GM12878 (cell line): ENCODE measurements at places on chromosomes 12 and 14. TPM values are rescaled to one million over a fixed set of nuclear protein-coding genes. Genes with fewer than 3 reads are reported as not detected.
A peak's percentile ranks its signal among the peaks of the same experiment; 100 is the strongest.

DNA sequence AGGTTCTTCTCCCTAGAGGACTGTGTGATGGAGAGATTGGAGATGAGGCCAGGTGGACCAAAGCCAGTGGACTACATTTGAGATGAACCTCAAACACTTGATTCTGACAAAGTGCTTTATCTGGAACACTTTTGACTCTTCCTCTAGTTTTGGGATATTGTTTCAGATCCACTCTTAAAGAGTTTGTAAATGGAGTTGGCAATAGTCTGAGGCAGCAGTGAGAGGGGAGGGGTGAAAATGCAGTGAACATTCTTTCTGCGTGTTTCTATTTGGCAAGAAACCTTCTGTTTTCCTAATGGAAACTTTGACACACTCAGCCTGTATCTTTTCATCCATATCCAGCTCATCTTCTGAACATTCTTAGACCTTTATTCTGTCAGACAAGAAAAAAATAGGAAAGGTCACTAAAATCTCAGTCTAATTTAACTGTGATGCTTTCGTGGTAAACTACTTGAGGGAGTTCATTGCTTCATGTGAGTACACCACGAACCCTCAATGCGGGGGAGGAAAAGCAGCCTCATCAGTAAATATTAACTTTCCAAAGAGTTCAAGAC lies 57.4 kb upstream of the KCNJ8 start:
- no peaks in the 10 kb centered on the region for H3K4me1 ChIP-seq
- H3K36me3 ChIP-seq = no peaks in the 10 kb centered on the region

Gene JDP2
- total RNA-seq = 16.0 and 16.4 TPM in 2 replicates

Gene IL23A
- 4.3 and 4.7 TPM in 2 replicates for total RNA-seq

GRCh38 chr14:104664588-104664987 lies 24.8 kb upstream of the INF2 start:
- no peaks in the 10 kb centered on the region for H3K36me3 ChIP-seq
- H3K27ac ChIP-seq = no peak overlapping the region
- DNase-seq = no peak
- peaks cover 30% of the 10 kb centered on the region for H3K4me1 ChIP-seq
- H3K4me3 ChIP-seq = no peak overlapping the region

DNA sequence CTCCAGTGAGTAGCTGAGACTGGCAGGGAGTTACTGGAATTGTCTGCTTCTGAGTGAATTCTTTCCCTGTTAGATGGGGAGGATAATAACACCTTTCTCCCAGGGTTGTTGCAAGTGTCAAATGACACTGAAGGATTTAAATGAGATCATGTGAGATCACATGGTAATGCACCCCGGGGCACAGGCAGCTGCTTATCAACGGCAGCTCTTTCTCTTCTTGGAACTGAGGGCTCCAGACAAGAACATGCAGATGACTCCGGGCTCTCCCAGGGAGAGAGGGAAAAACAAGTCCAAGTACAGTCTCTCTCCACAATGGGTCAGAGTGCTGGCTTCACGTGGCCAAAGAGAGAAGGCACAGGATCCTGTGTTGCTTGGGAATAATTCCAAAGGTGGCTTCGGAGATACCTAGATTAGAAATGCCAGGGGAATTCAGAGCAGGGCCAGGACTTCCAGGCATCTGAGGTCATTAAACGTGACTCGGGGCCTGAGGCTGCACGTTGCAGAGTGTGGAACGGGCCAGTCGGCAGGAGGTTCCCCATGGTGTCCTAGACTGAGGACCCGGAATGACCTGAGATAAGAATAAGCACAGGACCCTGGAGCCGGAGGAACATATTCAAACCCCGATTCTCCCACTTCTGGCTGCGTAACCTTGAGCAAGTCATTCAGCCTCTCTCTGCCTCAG lies 109.2 kb downstream of the PRMT8 start:
- H3K36me3 ChIP-seq = no peaks in the 10 kb centered on the region
- peaks cover 3% of the 10 kb centered on the region; the same call in 1 of the 2 replicates for H3K27me3 ChIP-seq
- H3K4me1 ChIP-seq = no peaks in the 10 kb centered on the region
- H3K4me3 ChIP-seq = no peak overlapping the region

DNA sequence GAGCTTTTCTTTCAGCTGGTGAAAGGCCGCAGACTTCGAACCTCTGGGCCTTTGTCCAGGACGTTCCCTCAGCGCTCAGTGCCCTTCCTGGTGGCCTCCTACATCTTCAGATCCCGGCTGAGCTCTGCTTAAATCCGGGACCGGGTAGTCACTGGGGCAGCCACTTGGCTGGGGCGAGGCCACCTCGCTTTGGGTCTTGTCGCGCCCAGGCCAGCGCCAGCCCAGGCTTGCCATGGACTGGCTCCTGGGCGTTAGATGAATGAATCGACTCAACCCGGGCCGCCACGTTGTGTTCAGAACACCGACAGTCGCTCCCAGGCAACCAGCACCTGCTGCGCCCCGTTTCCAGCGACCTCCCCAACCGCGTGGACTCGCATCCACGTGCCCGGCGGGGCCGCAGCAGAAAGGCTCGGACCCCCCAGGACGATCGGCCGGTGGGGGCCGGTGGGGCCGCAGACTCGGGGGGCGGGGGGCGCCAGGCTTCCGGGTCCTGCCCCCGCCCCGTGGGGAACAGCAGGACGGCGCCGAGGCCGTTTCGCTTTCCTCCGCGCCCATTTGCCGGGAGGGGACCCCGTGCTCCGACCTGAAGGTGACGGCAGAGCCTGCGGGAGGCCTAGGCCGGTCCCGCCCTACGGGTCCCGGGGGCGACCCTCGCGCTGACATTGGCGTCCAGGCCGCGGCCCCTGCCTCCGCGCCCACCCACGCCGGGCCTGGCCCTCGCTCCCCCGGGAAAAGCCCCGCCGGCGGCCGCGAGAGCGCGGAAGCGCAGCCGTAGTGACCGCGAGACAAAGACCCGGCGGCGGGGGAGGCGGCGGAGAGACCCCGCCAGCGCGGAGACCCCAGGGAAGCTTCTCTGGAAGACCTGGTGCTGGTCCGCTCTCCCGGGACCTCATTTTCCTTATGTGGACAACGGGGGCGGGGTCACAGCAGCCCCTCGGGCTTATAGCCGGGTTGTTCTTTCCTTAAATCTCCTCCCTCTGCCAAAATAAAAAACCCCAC lies 37.3 kb upstream of the RCOR1 start:
- no peaks in the 10 kb centered on the region for H3K27me3 ChIP-seq
- peak overlapping the region; percentile 35; the same call in 1 of the 2 replicates for H3K27ac ChIP-seq
- H3K4me1 ChIP-seq = no peaks in the 10 kb centered on the region
- H3K36me3 ChIP-seq = no peaks in the 10 kb centered on the region
- DNase-seq = no peak

- H3K4me1 ChIP-seq = no peaks in the 10 kb centered on the region
- no peak overlapping the region for H3K27ac ChIP-seq
- no peaks in the 10 kb centered on the region for H3K36me3 ChIP-seq
- DNase-seq = no peak
- H3K27me3 ChIP-seq = no peaks in the 10 kb centered on the region
These were observed 405.0 kb upstream of the LRFN5 start for GRCh38 chr14:41201696-41202095.

- no peaks in the 10 kb centered on the region for H3K36me3 ChIP-seq
- no peaks in the 10 kb centered on the region for H3K27me3 ChIP-seq
- peaks cover 34% of the 10 kb centered on the region for H3K4me1 ChIP-seq
- 0 out of 2 replicates have a peak overlapping the region, but pooled peaks have one; percentile 5 for H3K4me3 ChIP-seq
These were observed 3.1 kb downstream of the BCAT1 start for GRCh38 chr12:24945845-24946244.

DNA sequence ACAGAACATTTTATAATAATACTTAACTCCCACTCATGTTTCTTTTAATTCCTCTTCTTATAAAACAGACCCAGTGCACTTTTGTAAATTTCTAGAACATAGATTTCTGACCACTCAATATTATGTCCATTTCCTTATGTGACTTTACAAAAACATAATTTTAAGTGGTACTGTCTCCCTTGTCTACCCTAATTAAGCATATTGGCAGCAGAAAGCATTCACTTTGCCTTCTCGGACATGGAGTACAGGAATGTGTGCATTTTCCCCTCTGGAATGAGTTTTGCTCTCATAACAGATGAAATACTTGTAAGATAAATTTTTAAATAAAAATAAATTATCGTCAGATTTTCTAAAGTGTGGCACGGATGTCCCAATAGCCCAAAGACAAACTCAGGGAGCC lies 129.5 kb upstream of the MDM1 start:
- no peak overlapping the region for H3K4me3 ChIP-seq
- H3K4me1 ChIP-seq = no peaks in the 10 kb centered on the region
- no peak for DNase-seq
- no peaks in the 10 kb centered on the region for H3K27me3 ChIP-seq
- no peak overlapping the region for H3K27ac ChIP-seq
- no peaks in the 10 kb centered on the region for H3K36me3 ChIP-seq

Gene GOLGA5
- 16.0 and 16.5 TPM in 2 replicates for total RNA-seq

Gene TMTC1
- 0.69 and 0.93 TPM in 2 replicates for total RNA-seq

GRCh38 chr12:113244047-113244460 lies 22.8 kb downstream of the TPCN1 start:
- no peak for DNase-seq
- no peak overlapping the region for H3K27ac ChIP-seq
- H3K36me3 ChIP-seq = peaks cover 14% of the 10 kb centered on the region
- no peak overlapping the region for H3K4me3 ChIP-seq

Gene RFX4
- total RNA-seq = not detected in 2 replicates

DNA sequence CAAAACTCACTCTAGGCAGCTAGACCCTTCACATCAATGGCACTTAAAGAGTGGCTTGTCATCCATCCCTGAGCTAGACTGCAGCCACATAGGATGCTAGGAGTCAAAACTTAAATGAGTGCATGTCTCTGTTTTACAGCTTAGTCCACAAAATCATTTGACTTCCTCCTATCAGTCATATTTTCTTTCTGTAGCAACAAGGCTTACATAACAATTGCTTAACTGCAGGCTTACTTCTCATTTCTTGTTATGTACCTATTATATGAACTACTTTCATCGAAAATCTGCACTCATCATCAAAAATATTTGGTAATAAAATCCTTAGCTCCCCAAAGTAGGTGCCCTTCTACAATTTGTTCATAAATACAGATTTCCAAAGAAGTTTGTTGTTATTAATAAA lies 30.1 kb downstream of the CLEC1A start:
- H3K36me3 ChIP-seq = no peaks in the 10 kb centered on the region
- no peak overlapping the region for H3K4me3 ChIP-seq
- H3K27me3 ChIP-seq = peaks cover 1% of the 10 kb centered on the region; the same call in 1 of the 2 replicates
- no peak for DNase-seq
- no peak overlapping the region for H3K27ac ChIP-seq

Gene PRB2
- not detected in 2 replicates for total RNA-seq

DNA sequence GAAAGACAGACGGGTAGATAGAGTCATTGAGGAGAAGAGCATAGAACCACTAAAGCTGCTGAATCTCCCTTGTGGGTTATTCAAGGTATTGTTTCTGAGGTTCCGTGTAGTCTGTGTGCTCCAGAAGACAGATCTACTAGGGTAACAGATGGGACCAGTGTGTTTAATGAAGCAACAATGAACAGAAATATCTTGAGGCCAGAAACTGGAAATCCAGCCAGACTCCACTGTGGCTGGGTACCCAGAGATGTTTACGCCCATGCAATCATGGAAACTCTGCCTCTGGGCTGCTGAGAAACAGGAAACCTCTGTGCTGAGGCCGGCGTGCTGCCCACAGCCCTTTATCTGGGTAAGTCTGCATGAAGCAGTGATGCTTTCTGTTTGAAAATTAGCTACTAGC lies 8.3 kb downstream of the PROX2 start:
- no peaks in the 10 kb centered on the region for H3K27me3 ChIP-seq
- no peak overlapping the region for H3K27ac ChIP-seq
- H3K36me3 ChIP-seq = no peaks in the 10 kb centered on the region
- no peak for DNase-seq
- H3K4me3 ChIP-seq = no peak overlapping the region

- no peak for DNase-seq
- no peaks in the 10 kb centered on the region for H3K4me1 ChIP-seq
- no peak overlapping the region for H3K27ac ChIP-seq
These were observed 30.6 kb upstream of the KICS2 start for GRCh38 chr12:64252681-64253080.

Gene SERPINA5
- total RNA-seq = 0.56 and 0.90 TPM in 2 replicates

DNA sequence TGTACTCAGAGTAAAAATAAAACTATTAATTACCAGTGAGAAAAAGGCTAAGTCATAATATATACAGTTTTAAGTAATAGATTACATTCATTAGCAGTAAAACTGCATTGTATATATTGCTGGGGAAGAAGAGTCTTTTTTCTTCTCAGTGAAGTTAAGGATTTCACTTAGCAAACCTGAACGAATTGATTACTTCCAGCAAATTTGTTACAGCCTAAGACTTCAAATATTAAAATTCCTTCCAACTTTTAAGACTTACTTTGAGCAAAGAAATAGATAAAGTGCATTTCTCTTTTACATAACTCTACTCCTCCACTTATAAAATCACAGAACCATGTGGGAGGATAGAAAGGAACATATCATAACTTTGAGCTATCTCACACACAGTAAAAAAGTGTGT lies 43.3 kb downstream of the PIK3C2G start:
- DNase-seq = no peak
- H3K27ac ChIP-seq = no peak overlapping the region
- no peak overlapping the region for H3K4me3 ChIP-seq
- H3K27me3 ChIP-seq = no peaks in the 10 kb centered on the region
- no peaks in the 10 kb centered on the region for H3K36me3 ChIP-seq
- H3K4me1 ChIP-seq = no peaks in the 10 kb centered on the region

GRCh38 chr12:14367040-14367661 lies 1.7 kb downstream of the ATF7IP start:
- peak; percentile 71 for DNase-seq
- H3K4me1 ChIP-seq = peaks cover 7% of the 10 kb centered on the region
- no peaks in the 10 kb centered on the region for H3K36me3 ChIP-seq
- H3K27ac ChIP-seq = peak overlapping the region; percentile 89
- H3K27me3 ChIP-seq = no peaks in the 10 kb centered on the region

Gene KCNC2
- total RNA-seq = not detected in 2 replicates

Gene ZNF410
- 32.1 and 33.9 TPM in 2 replicates for total RNA-seq

Gene HOXC12
- not detected in 2 replicates for total RNA-seq

- H3K4me3 ChIP-seq = no peak overlapping the region
- H3K36me3 ChIP-seq = no peaks in the 10 kb centered on the region
- H3K27me3 ChIP-seq = no peaks in the 10 kb centered on the region
- DNase-seq = no peak
These were observed 24.2 kb upstream of the HIF1A start for GRCh38 chr14:61671082-61671481.

- H3K27me3 ChIP-seq = no peaks in the 10 kb centered on the region
- H3K36me3 ChIP-seq = no peaks in the 10 kb centered on the region; the same call in 1 of the 2 replicates
- no peaks in the 10 kb centered on the region for H3K4me1 ChIP-seq
- H3K27ac ChIP-seq = no peak overlapping the region
These were observed 47.9 kb downstream of the FGD6 start for GRCh38 chr12:95169368-95169767.

Gene SEL1L
- 54.0 and 57.2 TPM in 2 replicates for total RNA-seq

DNA sequence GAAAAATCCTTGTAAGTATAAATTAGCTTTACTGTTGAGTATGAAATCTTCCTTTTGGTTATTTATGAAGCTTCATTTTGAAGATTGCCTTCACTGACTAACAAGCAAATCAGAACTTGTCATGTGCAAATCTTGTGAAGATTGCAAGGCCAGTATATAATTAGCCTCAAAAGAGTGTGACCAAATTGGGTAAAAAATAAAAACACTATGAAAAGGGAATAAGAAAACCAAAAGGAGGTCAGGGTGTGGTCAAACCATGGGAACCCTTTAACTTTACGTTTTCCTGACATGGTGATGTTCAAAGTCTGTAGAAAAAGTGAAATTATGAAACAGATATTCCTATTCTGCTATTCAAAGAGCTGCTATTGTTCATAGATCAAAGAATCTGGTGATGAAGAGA lies 230.3 kb downstream of the BCAT1 start:
- H3K27me3 ChIP-seq = no peaks in the 10 kb centered on the region
- no peak overlapping the region for H3K27ac ChIP-seq
- no peak overlapping the region for H3K4me3 ChIP-seq
- no peaks in the 10 kb centered on the region for H3K36me3 ChIP-seq
- DNase-seq = no peak
- peaks cover 11% of the 10 kb centered on the region for H3K4me1 ChIP-seq
